ENCODE measurements at places on chromosomes 12 and 14. TPM values are rescaled to one million over a fixed set of nuclear protein-coding genes. Genes with fewer than 3 reads are reported as not detected.
A peak's percentile ranks its signal among the peaks of the same experiment; 100 is the strongest.

Gene LIN7A
- total RNA-seq = 0.48 TPM

Gene POLE2
- 47.2 TPM for total RNA-seq

Gene APOLD1
- total RNA-seq = 5.3 TPM

Gene C1R
- 2.5 TPM for total RNA-seq

Gene CCDC196
- not detected for total RNA-seq

DNA sequence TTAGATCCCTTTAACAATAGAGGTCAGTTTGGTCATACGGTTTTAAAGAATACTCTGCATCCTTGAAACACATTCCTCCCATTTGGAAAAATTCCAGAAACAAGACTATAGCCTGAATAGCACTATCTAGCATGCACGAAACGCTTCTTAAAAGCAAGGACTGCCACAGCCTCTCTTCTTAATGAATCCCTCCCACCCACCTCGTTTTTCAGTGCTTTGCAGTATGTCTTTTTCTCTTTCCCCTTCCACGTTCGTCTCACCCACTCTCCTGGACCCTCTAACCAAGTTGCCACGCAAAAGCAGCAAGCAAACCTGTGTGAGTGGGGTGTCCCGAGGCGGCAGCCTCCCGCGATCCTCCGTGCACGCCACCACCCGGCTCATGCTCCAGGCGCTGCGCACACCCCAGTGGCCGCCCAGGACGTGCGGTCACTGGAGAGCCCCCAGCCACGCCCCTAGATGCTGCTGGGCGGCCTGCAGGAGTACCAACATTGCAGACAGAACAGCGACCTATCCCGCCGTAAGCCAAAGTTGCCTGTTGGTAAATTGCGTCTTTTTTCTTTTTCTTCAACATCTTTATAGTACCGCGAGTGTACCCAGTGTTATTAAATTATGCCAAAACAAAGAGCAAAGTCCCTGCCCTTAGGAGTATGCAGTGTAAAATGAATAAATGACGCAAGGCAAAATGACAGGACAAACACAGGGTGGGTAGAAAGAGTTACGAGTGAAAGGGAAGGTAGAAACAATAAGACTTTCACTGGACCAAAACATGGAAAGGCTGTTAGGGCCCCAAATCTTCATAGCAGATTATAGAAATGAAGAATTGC lies at the start of gene SLC38A4:
Gene SLC38A4, minus strand, starts transcription at position 407 of the 824 bp plus-strand sequence. CDS start 32,926 bp downstream, outside the sequence.
- no peak within 1 kb of the TSS for H3K27ac ChIP-seq
- DNase-seq = no peak
- no peaks in the 10 kb centered on the region for H3K36me3 ChIP-seq
- no peak within 1 kb of the TSS for H3K4me3 ChIP-seq
- H3K27me3 ChIP-seq = peaks cover 58% of the 10 kb centered on the region

DNA sequence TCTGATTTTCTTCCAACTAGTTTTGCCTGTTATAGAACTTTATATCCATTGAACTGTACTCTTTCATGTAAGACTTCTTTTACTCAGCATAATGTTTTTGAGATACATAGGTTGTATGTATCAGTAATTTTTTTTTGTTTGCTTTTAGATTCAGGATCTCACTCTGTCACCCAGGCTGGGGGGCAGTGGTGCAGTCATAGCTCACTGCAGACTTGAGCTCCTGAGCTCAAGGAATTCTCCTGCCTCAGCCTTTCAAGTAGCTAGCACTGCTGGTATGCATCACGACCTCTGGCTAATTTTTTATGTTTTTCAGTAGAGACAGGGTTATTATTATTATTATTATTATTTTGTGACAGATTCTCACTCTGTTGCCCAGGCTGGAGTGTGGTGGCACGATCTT lies 65.0 kb upstream of the DDHD1 start:
- H3K36me3 ChIP-seq = no peaks in the 10 kb centered on the region
- no peaks in the 10 kb centered on the region for H3K27me3 ChIP-seq

- H3K27me3 ChIP-seq = peaks cover 2% of the 10 kb centered on the region
- DNase-seq = no peak
Observed at GRCh38 chr14:34682787-34683321, 31.5 kb downstream of the CFL2 start.

DNA sequence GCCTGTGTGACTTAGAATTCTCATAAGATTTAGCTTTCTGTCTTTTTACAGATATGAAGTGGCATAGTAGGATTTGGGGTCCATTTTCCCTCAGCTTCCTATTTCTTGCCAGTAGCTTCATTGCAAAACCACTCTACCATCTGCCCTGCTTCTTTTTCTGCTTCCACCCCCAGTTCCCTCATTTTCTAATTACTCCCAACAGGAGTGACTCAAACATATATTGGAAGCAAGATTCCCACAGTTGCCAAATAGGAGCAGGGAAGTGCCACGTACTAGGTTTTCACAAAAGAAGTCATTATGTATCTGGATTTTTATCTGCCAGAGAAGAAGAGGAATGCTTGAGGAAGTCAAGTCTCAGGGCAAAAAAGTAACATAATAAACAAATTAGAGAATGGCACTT lies 64.1 kb downstream of the ANO4 start:
- no peak for DNase-seq
- no peaks in the 10 kb centered on the region for H3K4me1 ChIP-seq
- no peak overlapping the region for H3K4me3 ChIP-seq
- no peaks in the 10 kb centered on the region for H3K27me3 ChIP-seq

DNA sequence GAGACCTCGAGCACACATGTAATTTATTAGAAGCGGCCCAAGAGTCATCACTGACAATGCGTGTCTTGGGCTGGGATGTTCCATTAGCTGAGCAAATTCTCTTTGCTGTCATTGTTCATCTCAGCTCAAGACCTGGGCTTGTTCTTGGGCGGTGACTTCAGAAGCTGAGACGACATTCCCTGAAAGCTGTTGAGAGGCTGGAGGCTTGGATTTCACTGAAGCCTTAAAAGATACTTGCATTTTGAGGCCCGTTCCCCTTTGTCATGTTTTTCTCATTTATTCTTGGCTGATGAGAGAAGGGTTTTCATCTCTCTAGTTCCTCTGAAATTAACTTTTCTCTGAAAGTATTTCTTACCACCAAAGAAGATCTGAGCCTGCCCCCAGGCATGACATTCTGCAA lies 16.6 kb upstream of the SUSD6 start:
- H3K27ac ChIP-seq = no peak overlapping the region
- no peak for DNase-seq
- H3K4me3 ChIP-seq = no peak overlapping the region
- no peaks in the 10 kb centered on the region for H3K27me3 ChIP-seq
- no peaks in the 10 kb centered on the region for H3K4me1 ChIP-seq

GRCh38 chr12:12540261-12541013 lies 22.2 kb downstream of the DUSP16 start:
- no peak overlapping the region for H3K27ac ChIP-seq
- no peak overlapping the region for H3K4me3 ChIP-seq
- H3K36me3 ChIP-seq = peaks cover 43% of the 10 kb centered on the region

DNA sequence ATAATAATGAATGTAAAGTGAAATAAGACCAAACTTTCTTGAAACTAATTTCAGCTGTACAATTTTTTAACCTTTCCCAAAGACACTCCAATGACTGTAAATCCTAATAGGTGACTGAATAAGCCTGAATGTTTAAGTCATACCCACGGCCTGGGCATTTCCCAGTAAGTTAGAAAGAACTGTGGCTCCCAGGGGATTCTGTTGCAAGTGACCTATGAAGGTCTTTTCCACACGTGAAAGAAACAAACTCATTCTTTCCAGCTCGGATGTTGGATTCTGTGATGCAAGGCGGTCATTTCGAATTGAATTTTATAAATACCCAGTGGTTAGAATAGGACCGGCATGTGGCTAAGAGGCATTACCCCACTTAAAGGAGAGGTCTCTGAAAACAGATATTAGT lies 1134.4 kb downstream of the GALC start:
- no peaks in the 10 kb centered on the region for H3K36me3 ChIP-seq
- DNase-seq = no peak
- H3K27me3 ChIP-seq = no peaks in the 10 kb centered on the region
- no peaks in the 10 kb centered on the region for H3K4me1 ChIP-seq
- H3K27ac ChIP-seq = no peak overlapping the region
- no peak overlapping the region for H3K4me3 ChIP-seq

- peaks cover 11% of the 10 kb centered on the region for H3K4me1 ChIP-seq
- no peak for DNase-seq
- no peak overlapping the region for H3K27ac ChIP-seq
- H3K4me3 ChIP-seq = no peak overlapping the region
- no peaks in the 10 kb centered on the region for H3K27me3 ChIP-seq
Observed at GRCh38 chr12:50127546-50127945, 15.5 kb downstream of the COX14 start.

DNA sequence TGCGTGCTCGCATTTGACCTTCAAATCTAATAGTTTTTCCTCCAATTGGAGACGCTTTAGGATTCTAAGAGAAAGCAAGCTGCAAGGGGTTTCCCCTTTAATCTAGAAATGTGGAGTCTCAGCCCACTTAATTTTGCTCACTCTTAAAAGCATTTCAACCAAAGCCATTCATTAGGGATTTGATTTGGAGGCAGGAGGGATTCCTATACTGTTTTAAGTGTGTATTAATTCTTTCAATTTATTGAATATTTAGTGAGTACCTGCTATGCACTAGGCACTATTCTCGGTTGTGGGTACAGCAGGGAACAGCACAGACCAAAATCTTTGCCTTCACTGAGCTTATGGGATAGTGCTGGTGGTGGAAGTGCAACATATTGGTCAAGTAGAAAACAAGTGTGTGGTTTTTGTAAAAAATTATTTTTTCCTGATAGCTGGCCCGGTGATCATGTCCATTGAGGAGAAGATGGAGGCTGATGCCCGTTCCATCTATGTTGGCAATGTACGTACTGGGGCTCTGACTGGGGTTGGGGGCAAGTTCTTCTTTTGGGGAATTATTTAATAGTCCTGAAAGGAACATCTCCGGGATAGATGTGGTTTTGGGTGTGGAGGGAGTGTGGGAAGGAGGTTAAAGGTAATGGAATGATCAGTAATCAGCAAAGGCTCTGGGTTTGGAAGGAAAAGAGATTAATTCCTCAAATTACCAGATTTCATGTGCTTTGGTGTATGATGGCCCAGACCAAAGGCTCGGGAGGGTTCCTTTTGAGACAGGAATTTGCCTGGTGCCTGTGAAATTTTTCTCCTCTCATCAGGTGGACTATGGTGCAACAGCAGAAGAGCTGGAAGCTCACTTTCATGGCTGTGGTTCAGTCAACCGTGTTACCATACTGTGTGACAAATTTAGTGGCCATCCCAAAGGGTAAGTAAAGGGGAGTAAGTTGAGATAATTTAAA lies 1.6 kb downstream of the PABPN1 start:
- H3K27ac ChIP-seq = peak overlapping the region; percentile 84
- DNase-seq = no peak
- no peaks in the 10 kb centered on the region for H3K27me3 ChIP-seq
- peak overlapping the region; percentile 88 for H3K4me3 ChIP-seq

GRCh38 chr14:90345239-90345557 lies 13.5 kb upstream of the NRDE2 start:
- peaks cover 3% of the 10 kb centered on the region for H3K4me1 ChIP-seq
- no peak overlapping the region for H3K27ac ChIP-seq
- H3K4me3 ChIP-seq = no peak overlapping the region
- DNase-seq = no peak
- H3K27me3 ChIP-seq = peaks cover 5% of the 10 kb centered on the region
